ENCODE measurements at places on chromosomes 1 and 21.

DNA sequence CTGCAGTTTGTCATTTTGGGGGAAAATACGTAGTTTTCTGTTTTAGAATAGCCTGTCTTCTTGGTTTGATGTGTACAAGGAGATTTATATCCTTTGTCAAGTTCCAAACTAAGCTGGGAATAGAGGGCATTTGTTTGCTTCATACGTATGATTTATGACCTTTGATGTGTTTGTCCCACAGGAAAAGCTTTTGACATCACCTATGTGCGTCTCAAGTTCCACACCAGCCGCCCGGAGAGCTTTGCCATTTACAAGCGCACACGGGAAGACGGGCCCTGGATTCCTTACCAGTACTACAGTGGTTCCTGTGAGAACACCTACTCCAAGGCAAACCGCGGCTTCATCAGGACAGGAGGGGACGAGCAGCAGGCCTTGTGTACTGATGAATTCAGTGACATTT, 79.9 kb downstream of the LAMC1 start:
- no peak for DNase-seq

- DNase-seq, result peak; percentile 17
Observed at GRCh38 chr1:203178821-203179666, 3.4 kb upstream of the MYBPH start.

DNA sequence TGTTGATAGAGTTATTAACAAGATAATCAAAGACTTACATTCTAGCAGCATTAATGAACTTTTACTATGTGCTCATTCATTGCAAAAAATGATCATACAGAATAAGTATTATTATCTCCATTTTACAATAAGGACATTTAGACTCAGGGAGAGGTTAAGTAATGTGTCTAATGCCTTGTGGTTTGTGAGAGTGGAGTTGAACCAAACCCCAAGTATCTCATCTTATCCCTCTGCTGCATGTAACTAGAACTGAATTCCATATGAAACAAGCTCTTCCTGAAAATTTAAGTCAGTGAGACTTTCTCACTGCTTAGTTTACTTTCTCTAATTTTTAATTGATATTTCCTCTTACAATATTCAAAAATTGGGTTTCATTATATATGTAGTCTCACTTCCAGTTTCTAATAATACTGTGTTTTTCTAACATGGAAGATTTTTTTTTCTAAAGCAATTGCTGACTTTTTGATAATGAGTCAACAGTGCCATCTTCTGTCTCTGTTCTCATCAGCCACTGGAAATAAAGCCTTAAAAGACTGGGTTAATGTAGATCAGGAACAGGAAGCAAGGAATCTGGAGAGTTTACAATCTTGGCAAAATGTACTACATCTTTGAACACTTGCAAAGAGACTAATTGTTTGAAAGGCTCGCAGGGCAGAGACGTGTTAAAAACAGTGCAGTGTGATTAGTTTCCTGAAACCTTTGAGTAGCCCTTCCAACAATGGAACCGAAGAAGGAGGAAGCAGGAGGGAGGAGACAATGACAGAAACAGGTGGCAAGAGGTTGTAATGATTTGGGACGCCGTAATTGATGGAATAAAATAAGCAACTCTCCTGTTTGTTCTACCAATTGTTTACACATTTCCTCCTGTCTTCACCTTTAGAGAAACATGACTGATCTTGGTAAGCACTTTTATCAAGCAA, 567.6 kb downstream of the MRPL39 start:
- no peak for DNase-seq

DNA sequence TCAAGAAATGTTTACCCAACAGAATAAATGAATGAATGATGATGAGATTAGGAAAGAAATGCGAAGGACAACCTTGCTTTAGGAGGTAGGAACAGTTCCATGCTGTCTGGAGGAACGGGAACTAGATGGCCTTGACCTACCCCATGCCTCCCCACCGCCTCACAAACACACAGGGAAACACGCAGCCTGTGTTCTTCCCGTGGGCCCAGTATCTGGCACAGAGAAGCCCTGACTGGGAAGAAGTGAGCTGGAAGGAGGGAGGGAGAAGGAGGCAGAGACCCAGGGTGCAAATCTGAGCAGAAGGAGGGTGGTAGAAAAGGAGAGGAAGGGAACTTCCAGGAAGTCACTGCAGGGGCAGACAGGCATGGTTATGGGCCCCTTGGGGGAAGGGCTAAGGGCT, 3.5 kb upstream of the ADORA1 start:
- no peak for DNase-seq

- DNase-seq, result no peak
Observed at GRCh38 chr1:176216031-176216430, 8.9 kb upstream of the COP1 start.

GRCh38 chr1:110798691-110799256, 74.2 kb upstream of the CD53 start:
- no peak for DNase-seq

GRCh38 chr21:43365611-43366426, 61.1 kb downstream of the SIK1 start:
- no peak for DNase-seq

- no peak for DNase-seq
Observed at GRCh38 chr1:248406721-248407692, 4.2 kb downstream of the OR2T1 start.

GRCh38 chr1:234768171-234768568, 158.2 kb upstream of the IRF2BP2 start:
- no peak for DNase-seq

GRCh38 chr1:182366596-182366995, 25.0 kb downstream of the GLUL start:
- DNase-seq, result no peak

GRCh38 chr21:19535356-19535755, 1131.8 kb upstream of the TMPRSS15 start:
- DNase-seq, result no peak

DNA sequence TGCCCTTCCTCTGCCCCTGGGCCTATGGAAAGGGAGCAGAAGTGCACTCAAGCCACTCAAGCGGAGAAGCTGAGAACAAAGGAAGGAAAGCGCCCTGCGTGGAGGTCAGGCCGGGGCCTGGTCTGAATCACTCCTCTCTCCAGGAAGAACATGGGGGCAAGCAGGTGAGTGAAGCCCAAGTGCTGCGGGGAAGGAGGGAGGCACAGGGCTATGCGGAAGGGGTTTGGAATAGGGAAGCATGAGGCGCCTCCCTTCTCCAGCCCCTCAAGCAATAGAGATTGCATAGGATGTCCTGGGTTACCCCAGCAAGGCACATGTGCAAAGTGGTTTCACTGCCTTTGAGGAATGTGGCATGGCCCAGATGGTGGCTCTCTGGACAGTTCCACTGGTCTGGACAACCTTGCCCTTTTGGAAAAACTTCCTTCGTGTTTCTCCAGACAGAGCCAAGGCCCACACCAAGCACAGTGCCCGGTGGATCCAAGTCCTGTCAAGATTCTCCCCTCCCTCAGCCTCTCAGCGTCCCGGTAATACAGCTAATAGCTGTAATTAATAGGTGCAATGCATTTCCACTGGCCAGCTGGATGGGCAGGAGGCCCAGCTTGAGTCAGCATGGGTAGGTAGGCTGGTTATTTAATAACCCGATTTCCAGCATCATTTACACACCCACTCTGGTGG, 13.7 kb downstream of the BLACAT1 start:
- no peak for DNase-seq

DNA sequence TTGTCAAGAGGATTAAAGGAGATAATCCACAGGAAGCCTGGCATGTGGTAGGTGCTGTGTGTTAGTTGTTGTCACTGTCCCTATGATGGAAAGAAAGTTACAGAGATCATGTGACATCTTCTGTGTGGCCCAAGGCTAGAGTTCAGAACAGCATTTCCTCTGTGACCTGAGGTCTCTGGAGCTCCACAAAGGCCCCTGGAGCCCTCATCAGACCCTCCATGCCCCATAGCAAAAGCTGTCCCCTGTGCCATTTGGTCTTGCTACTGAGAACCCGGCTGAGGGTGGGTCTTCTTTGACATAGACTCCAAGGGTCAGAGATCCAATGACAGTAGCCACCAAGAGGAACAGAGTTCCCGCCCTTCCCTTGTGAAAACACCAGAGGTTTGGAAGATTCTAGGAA, 8.1 kb downstream of the CELA2B start:
- DNase-seq, result no peak

- no peak for DNase-seq
Observed at GRCh38 chr1:47824716-47825115, 172.5 kb downstream of the TRABD2B start.

DNA sequence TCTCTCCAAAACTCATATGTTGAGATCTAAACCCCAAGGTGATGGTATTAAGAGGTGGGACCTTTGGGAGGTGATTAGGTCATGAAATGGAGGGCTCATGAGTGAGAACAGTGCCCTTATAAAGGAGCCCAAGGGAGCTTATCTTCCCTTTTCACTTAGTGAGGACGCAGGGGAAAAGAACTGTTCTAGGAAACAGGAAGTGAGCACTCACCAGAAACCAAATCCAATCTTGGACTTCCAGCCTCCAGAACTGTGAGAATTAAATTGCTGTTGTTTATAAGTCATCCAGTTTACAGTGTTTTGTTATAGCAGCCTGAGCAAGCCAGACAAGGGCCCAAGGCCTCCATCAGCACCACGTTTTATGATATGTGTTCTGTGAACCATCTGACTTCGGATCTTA, 60.3 kb upstream of the LRRC8D start:
- no peak for DNase-seq

DNA sequence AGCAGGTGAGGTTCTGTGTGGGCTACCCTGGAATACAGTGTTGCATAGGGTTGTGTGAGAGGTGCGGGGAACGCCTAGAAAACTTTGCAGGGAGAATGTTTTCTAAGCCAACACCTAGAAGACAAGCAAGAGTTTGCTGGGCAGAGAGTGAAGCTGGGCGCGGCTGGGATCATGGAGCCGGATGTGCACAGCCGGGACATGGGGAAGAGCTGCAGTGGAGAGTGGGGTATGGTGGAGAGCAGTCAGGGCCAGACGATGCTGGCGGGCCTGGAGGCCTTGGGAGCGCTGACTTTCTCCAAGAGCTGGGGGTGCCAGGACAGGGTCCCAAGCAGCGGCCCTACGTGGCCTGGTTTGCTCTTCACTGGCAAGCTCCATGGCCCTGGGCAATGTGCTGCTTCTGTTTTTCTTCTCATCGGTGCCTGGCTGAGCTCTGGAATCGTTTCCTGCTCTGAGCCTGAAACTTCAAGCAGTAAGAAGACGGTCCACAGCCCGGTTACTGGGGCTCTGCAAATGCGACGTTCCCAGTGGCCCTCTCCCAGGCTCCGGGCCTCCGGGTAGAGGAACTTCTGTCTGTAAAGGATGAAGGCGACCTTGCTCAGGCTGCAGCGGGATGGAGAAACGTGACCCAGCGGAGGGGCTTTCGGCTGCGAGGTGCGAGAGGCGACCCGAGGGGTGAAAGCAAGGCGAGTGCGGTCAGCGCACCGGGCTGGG, 51.9 kb upstream of the CD34 start:
- peak; percentile 78 for DNase-seq

GRCh38 chr21:46368533-46369285, 44.8 kb downstream of the PCNT start:
- no peak for DNase-seq

DNA sequence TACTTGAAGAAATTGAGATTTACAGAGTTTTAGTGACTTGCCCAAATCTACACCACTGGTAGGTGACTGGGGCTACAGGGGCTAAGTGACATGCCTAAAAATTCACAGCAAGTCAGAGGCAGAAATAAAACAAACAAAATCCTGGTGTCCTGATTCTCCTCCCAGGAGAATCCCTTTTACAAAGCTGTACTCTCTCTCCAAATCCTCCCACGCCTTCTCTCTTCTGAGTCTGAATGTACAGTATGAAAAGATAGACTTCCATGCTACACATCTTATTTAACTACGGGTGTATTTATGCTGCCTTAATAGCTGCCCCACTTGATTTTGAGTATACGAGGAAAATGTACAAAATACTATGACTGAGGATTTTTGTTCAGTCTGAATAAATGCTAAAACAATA, 65.4 kb downstream of the SGIP1 start:
- no peak for DNase-seq

DNA sequence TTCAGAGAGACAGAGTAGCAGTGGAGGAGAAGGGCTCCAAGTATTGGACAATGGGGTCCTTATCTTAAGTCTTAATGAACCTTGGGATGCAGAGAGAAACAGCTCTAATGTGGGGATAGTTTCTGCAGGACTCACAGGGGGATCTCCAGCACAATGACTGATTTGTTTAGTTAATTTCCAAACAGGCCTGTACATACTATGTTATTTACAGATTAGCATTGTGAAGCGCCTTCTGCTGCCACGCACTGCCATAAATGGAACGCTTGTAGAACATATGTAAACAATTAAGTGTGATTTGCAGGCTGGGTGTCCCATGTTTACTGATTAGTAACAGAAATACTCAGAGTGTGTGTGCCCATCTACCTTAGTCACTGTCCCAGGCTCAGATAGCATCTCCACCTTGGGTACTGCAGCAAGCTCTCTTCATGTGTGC, 56.1 kb downstream of the NTPCR start:
- DNase-seq, result no peak

DNA sequence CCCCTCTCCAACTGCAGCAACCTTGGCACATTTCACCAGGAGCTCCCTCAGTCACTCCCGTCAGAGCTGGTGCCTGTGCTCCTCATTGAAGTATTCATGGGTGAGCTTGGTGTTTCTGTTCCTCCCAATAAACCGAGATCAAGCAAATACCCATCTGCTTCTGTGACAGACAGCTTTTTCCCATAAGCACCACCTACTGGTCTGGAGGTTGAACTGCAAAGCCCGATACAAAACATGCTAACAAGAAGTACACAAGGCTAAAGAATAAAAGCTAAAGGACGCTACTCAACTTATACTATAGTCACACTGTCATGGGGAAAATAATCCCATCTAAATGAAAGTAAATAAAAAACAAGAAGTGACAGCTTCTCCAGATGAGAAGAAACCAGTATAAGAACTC, 111.9 kb upstream of the C21orf91 start:
- DNase-seq, result no peak

GRCh38 chr1:94698759-94699502, 121.2 kb upstream of the SLC44A3 start:
- DNase-seq, result no peak

DNA sequence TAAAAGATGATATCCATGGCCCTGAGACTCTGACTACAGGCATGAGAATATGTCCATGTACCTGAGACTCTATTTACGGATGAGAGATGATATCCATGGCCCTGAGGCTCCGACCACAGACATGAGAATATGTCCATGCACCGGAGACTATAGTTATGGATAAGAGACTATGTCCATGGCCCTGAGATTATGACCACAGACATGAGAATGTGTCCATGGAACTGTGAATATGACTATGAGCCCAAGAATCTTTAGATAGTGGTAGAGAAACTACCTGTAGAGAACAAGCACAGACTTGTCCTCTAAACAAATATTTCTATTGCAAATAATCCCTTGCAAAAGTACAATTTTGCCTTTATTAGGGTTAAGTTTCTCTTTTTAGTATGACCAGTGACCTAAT, 263.2 kb downstream of the PCP4 start:
- DNase-seq, result no peak

DNA sequence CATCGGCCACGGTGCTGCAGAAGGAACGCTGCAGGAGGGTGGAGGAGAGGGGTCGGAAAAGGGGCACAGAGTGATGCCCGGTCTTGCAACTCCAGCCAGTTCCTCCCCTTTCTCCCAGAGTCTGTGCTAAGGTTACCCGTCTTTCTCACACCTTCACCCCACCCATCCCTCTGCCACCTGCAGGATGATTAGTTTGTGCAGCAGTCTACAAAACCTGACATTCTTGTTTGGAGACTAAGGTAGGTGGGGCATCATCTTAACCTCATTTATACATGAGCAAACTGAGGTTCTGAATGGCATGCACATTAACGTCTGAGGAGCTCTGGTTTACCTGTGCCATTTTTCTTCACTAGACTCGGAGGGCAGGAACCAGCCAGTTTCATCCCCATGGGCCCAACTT, 232.3 kb downstream of the GRIK3 start:
- DNase-seq, result no peak

Measured in Right ventricle myocardium superior (tissue), 1 donor.